GM04503 (cell line): ENCODE measurements at places on chromosomes 6 and 20.

DNA sequence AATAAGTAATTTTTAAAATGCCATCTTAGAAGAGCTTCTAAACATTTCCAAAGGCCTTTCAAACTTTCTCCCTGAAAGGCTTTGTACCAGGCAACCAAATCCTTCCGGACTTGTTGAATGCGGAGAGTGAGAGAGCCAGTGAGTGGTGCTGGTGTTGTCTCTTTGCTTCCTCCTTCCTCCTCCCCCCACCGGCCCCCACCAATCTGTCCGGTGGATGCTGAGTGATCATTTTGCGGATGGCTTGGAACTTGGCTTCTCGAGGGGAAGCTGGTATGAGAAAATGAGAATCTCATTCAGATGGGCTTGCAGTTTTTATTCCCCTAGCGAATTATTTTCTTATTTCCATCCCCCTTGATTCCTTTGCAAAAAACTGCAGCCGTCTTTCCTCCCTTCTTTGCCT is 97.3 kb downstream of the ANKRD60 start:
- no peak for DNase-seq

- DNase-seq, result no peak
These were observed 33.9 kb upstream of the ZBTB24 start for GRCh38 chr6:109516929-109517328.

DNA sequence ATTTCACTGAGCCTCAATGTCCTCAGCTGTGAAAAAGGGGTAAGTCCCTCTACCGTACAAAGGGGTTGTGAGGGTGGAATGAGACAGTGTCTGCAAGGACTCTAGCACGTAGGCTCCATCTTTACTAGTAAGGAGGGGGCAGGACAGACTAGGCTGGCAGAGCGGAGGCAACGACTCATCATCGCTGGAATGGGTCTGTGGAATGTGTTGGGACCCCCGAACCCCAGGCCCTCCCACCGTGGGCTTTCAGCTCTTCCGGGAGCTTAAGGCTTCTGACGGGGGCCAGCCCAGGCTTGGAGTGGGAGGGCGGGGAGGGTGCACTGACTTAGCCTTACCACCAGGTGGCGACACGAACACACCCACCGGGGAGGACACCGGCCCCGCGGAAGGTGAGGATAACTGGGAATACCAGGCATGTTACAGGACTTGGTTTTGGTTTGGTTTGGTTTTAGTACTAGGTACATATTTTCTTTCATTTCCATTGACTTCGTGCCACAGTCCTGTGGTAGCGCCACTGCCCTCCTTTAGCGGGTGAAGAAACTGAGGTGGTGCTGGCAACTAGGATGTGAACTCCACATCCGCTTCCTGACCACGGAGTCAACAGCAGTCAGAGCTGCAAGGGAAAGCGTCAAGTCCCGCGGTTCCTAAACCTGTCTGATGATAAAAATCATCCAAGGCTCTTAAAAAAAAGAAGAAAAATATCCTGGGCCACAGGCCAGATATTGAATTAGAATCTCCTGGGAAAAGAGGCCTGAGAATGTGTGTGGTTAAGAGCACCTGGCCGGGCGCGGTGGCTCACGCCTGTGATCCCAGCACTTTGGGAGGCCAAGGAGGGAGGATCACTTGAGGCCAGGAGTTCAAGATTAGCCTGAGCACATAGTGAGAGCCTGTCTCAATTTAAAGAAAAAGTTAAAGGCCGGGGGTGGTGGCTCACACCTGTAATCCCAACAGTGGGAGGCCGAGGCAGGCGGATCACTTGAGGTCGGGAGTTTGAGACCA is 10.3 kb upstream of the TULP1 start:
- DNase-seq, result no peak

- DNase-seq, result no peak
These were observed 79.2 kb upstream of the MAP3K4 start for GRCh38 chr6:160912411-160912810.

DNA sequence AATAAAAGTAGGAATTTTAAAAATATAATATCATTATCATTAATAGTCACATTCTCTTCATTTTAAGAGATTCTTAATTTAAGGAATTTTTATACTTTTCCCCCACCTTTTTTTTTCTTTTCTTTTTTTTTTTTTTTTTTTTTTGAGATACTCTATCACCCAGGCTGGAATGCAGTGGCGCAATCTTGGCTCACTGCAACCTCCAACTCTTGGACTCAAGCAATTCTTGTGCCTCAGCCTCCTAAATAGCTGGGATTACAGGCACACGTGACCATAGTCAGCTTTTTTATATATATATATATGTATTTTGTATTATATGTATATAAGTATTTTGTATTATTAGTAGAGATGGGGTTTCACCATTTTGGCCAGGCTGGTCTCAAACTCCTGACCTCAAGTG is 457.7 kb downstream of the CDKAL1 start:
- no peak for DNase-seq

DNA sequence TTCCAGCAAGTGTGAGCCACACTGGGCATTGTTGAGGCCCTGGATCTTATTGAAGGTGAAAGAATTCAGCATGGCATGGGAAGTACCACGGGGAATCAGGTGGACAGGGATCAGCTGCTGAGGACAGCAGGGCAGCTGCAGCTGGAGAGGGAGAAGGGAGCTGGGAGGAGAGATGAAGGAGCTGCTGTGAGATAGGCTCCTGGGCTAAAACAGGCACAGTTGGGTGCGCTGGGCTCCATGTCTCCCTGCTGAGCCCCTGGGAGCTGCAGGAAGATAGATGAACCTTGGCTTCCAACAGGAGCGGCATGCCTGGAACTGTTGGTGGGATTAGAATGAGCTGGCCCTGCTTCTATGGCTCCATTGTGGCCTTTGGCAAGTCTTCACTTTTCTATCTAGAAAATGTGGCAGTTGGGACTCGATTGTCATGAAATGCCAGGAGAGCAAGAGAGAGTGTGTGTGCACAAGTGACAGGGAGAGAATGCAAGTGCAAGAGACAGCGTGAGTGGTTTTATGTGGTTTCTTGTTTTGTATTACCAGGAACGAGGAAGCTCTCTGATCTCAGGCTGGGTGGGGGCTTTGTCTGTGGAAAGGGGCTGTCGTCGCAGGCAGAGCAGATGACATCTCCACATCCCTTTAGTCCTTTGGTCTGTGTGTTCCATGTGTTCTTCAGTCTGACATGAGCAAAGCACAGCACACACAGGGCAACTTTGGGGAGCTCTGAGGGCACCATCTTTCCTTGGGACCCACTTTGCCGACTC is 20.4 kb downstream of the SNPH start:
- no peak for DNase-seq

DNA sequence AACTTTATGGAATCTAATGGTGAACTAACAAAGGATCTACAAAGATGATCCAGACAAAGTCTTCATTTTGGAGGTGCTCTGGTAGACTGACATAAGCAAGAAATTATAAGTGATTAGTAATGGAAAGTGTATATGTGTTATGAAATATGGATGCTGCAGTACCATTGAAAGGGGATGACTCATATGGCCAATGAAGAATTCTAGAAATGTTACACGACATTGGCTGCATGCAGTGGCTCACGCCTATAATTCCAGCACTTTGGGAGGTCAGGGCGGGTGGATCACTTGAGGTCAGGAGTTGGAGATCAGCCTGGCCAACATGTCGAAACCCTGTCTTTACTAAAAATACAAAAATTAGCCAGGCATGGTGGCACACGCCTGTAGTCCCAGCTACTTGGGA is 23.5 kb downstream of the CFAP206 start:
- no peak for DNase-seq

GRCh38 chr6:86959656-86960055 is 22.3 kb downstream of the HTR1E start:
- DNase-seq, result no peak

GRCh38 chr6:52672412-52673025 is 1.6 kb downstream of the TMEM14A start:
- no peak for DNase-seq

- no peak for DNase-seq
These were observed 23.1 kb downstream of the PHACTR2 start for GRCh38 chr6:143700684-143701348.

DNA sequence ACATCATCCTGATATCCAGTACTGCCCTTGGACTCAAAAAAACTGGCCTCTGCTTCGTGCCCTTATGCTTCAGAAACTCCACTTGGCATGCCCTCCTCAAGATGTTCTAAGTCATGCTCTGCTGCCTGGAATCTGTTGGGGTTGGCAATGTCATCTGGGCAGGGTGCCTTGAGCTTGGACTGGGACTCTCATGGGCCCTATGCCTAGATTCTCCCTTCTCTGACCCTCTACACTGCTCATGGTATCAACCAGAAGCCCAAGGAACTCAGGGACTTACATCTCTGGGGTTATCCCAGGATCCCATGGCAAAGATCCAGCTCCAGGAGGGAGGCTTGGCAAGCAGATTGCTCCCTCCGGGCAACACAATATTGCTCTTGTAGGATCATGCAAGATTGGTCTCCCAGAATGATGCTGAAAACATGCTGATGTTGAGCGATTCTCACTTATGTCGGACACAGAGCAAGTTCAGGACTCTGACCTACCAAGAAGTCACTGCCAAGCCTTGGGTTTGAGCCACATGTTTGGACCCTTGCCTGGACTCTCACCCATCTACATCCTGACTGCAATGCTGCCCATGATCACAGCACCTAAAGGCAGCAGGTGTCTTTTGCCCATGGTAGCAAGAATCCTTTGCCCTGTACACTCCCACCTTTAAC is 88.8 kb downstream of the ADAT2 start:
- DNase-seq, result no peak

GRCh38 chr6:2979819-2980464 is 8.6 kb upstream of the SERPINB6 start:
- no peak for DNase-seq

- no peak for DNase-seq
These were observed 20.9 kb downstream of the EDN1 start for GRCh38 chr6:12311106-12311505.

- DNase-seq, result no peak
These were observed 13.4 kb downstream of the DCBLD1 start for GRCh38 chr6:117495869-117496268.

GRCh38 chr6:133837801-133838349 is 51.0 kb upstream of the TCF21 start:
- no peak for DNase-seq

DNA sequence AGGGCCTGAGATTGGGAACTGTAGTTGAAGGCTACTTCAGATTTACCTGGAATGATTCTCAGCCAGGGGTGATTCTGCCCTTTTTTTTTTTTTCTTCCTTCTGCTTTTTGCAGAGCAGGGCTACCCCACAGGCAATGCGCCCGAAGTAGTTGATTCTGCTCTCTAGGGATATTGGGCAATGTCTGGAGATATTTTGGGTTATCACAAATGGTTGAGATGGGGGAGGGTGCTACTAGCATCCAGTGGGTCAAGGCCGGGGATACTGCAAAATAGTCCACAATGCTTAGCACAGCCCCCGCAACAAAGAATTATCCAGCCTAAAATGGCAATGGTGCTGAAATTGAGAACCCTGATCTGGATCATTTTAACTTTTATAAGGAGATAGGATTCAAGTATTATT is 71.2 kb upstream of the ZMYND8 start:
- no peak for DNase-seq

GRCh38 chr6:53608396-53608795 is 57.2 kb downstream of the KLHL31 start:
- peak; percentile 13 for DNase-seq

GRCh38 chr20:16292226-16292880 is 280.9 kb downstream of the KIF16B start:
- DNase-seq, result no peak

DNA sequence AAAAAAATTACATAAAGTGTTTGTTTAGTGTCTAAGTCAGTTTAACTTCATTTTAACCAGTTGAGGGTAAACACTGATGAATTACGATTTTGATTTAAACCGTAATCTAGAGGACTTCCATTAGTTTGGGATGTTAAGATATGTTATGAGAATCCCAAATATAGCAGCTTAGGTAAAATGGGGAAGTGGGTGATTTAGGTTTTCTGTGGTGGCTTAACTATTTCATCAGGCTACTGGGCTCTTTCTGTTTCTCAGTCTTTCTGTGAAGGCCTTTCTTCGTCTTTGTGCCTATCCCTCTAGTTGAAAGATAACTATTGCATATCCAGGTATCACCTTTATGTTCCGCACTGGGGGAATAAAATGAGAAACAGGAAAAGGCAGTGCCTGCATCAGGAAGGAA is 27.9 kb downstream of the CENPW start:
- DNase-seq, result no peak

GRCh38 chr20:59182401-59183044 is 18.9 kb downstream of the ZNF831 start:
- DNase-seq, result no peak

DNA sequence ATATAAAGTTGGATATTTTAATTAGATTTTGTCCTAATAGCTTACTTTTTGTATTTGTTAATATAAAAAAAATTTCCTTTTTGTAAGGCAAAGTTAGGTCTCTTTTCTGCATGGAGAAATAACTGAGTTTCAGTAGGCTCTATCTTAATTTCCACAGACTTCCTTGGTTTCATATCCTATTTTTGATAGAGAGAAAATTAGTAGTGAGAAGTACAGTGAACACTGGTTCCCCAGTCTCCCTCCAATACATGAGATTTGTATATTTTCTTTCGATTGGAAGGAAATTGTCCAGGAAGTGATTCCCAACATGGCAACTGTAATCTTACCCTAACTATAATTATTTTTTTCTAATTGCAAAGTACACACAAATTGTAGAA is 26.4 kb downstream of the TRIM27 start:
- DNase-seq, result no peak

DNA sequence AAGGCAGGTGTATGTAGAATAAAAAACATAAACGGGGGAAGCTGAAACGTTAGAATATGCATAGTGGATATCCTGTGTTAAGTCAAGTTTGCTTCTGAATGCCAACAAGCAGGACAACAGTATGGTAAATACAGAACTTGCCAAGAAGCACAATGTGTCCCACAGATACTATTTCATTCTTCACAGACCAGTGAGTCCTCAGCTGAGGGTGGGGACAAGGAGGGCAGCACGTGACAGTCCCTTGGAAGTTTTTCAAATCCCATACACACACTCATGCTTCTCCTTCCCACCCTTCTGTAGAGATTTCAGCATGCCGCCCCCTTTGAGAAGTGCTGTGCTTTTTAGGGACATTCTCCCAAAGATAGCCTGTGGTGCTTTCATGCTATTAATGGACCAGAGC is 268.5 kb upstream of the ECI2 start:
- no peak for DNase-seq

GRCh38 chr20:43331906-43332305 is 125.8 kb upstream of the SRSF6 start:
- no peak for DNase-seq

DNA sequence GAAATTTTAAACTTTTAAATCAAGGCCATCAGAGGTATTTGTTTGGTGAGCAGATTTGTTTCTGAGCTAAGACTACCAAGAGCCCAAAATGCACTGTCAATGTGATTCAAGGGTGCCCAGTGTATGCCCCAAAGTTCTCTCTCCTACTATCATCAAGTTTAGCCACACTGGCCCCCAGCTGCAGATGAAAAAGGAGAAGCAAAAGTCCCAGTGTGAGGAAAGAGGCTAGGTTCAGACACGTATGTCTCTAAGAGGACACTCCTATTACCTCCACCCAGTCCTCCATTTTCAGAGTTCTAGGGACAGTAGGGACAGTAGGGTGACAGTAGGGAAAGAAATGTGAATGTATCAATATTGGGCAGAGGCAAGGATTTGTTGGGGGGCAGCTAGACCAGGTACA is 230.8 kb downstream of the CD83 start:
- DNase-seq, result no peak
